ENCODE measurements at places on chromosomes 13 and 19. TPM values are rescaled to one million over a fixed set of nuclear protein-coding genes. Genes with fewer than 3 reads are reported as not detected.

GRCh38 chr19:41796901-41797300 is 514 bp downstream of the CEACAM3 start:
- H3K36me3 ChIP-seq, result no peaks in the 10 kb centered on the region
- no peak for DNase-seq
- H3K27me3 ChIP-seq, result no peaks in the 10 kb centered on the region
- H3K4me1 ChIP-seq, result no peaks in the 10 kb centered on the region
- H3K27ac ChIP-seq, result no peak overlapping the region
- H3K4me3 ChIP-seq, result no peak overlapping the region

DNA sequence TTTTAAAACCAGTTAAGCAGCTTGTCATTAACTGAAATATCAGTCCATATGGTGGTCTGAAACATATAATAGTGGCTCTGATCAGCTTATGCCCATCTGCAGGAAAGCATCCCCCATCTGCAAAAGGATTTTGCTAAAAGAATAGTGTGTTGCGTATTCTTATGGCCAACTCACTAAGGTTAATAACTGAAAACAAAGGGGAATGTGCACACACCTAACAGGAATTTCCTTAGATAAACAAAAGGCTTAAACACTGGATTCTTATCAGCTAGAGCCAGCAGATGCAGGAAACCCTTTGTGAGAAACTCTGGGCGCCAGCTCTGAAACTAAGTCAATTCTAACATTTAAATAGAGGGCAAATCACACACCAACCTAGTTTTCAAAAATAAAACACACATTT is 22.1 kb downstream of the VPS36 start:
- DNase-seq, result no peak
- H3K4me1 ChIP-seq, result no peaks in the 10 kb centered on the region
- no peak overlapping the region for H3K4me3 ChIP-seq
- H3K27ac ChIP-seq, result no peak overlapping the region

DNA sequence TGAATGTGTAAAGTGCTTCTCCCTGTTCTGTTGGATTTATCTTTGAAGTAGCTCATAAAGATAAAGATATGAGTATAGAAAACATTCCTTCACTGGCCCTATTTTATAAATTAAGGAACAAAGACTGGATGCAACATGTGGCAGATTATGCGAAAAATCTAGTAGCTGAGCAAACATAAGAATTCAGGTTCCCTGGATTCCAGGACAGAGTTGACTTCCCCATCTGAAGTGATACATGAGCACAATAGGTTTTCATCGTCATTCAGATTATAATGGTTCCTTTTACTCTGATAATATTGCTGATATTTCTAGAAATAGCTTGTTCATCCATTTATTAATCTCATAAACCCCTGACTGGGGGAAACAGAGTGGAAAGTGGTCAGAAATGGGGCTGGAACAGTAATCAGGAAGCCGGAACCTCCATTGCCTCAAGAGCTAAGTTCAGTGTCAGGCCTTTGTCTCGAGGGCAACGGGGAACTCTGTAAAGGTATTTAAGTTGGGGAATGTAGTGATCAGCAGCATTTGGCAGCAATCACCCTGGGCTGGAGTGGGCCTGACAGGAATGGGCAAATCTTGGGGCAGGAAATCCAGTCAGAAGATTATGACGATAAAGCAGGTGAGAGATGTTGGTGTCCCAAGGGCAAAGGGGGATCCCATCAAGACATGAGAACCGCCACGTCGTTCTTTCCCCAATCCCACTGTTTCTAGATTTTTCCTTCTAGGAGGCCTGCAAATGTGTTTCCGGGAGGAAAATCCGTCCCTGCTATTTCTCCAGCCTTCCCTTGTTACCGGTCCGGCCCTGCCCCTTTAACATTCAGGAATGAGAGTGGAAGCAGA is 232.5 kb upstream of the SERP2 start:
- peak overlapping the region; percentile 54 for H3K4me3 ChIP-seq
- H3K36me3 ChIP-seq, result no peaks in the 10 kb centered on the region
- no peak for DNase-seq
- peaks cover 9% of the 10 kb centered on the region for H3K4me1 ChIP-seq
- peak overlapping the region; percentile 96 for H3K27ac ChIP-seq

GRCh38 chr19:34096020-34096915 is 76.0 kb upstream of the LSM14A start:
- no peak overlapping the region for H3K4me3 ChIP-seq
- no peaks in the 10 kb centered on the region for H3K27me3 ChIP-seq
- no peak for DNase-seq
- no peak overlapping the region for H3K27ac ChIP-seq

DNA sequence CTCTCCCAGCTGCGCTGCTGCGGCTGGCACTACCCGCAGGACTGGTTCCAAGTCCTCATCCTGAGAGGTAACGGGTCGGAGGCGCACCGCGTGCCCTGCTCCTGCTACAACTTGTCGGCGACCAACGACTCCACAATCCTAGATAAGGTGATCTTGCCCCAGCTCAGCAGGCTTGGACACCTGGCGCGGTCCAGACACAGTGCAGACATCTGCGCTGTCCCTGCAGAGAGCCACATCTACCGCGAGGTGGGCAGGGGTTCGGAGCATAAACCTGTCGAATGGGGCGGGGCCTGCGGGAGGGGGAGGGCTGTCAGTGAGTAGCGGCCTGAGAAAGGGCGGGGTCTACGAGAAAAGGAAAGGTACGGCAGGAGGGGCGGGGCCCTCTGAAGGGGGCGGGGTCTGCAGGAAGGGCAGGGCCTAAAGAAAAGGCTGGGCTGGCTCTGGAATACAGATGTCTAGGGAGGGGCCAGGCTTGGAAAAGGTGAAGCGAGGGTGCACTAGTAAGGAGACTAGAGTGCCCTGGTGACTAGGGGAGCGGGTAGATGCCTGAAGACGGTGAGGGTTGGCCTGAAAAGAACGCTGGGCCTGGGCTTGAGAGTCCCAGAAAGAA is 3.6 kb downstream of the CD37 start:
- peaks cover 13% of the 10 kb centered on the region for H3K4me1 ChIP-seq
- peak overlapping the region; percentile 69 for H3K27ac ChIP-seq
- no peaks in the 10 kb centered on the region for H3K36me3 ChIP-seq
- peak overlapping the region; percentile 53 for H3K4me3 ChIP-seq
- DNase-seq, result no peak

DNA sequence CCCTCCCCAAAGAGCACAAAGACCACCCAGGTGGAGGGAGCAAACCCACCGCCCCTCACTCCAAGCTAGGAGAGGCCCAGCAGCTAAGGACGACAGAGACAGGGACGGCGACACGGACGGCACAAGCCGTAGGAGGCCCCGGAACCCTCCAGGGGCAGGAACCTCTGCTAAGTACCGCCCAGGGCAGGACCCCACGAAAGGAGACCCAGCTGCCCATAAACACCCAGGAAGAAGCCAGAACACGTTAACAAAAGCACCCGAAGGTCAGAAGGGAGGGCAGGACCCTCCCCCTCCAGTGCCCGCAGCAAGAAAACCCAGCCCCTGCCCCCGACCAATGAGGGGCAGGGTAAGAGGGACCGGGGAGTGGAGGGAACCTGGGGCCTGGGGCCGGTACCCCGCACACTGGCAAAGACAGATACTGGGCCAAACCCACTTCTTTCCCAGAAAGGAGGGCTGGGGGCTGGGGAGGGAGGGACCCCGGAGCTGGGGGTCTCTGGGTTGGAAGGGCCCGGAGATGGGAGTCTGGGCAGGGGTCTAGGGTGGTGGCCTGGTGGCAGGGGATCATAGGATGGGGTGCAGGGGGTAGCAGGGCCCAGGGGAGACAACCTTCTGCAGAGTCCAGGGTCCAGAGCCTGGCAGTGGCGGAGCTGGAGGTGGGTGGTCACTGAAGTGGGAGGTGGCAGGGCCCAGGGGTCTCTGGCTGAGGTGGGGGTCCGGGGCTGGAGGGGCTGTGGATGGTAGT is 2.4 kb downstream of the BTBD2 start:
- peaks cover 12% of the 10 kb centered on the region for H3K4me1 ChIP-seq
- no peak overlapping the region for H3K4me3 ChIP-seq
- H3K27ac ChIP-seq, result no peak overlapping the region
- H3K36me3 ChIP-seq, result no peaks in the 10 kb centered on the region

DNA sequence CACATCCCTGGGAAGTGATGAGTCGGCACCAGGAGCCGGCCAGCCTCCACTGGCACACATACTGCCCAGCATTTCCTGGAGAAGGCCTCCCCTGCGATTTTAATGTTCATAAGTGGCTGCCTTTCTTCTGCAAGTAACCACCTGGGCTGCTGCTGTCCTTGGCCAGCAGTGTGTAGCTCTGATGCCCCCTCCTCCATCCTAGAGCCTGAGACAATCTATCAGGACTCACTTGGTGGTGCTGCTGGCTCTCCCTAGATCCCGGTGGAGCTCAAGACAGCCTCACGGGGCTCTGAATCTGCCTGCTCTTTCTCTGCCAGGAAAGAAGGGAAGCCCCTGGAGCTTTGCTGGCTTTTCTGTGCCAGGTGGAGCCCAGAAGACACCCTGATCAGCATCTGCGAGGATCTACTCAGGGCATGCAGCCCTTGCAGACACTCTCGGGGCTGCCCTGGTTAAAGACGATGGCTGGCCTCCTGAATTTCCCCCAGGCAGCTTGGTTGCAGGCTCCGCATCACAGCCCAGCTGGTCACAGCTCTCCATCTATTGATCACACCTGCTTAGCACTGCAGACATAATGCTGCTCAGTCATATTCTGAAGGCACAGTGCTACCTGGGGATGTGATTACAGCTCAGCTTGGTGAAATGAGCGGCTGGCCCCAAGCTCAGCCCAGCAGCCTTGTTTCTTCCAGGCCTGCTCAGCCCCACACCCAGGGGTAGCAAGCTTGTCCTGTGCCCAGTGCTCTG is 122.3 kb downstream of the ZDHHC20 start:
- no peak overlapping the region for H3K4me3 ChIP-seq
- DNase-seq, result no peak
- no peak overlapping the region for H3K27ac ChIP-seq

DNA sequence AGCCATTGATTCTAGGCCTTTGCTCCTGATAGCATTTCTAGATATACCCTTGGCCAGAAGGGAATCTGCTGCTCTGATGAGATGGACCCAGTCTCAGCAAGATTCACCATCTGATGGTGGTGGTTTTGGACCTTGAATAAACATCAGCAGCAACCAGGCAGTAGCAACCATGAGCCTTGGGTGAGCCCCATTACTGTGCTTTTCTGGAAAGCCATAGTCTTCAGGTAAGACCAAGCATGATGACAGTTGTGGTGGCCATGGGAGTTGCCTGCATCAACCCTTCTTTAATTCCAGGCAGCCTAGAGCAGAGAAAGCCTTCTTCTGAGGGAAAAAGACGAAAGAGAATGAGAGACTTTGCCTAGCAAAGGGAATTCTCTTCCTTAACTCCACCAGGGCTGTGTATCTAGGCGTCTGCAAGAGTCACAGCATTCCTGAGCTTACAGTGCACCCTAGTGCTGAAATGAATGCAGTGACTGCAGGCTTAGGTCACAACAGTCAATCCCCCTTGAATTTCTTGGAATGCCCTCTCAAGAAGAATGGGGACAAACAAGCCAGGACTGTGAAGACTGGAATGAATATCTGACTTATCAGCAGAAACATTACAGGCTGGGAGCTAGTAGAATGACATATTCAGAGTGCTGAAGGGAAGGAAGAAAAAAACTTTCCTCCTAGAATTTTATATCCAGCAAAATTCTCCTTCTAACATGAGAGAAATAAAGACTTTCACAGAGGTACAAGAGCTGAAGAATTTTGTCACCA is 942.4 kb upstream of the PCDH20 start:
- H3K27ac ChIP-seq, result no peak overlapping the region
- H3K4me1 ChIP-seq, result no peaks in the 10 kb centered on the region
- H3K36me3 ChIP-seq, result no peaks in the 10 kb centered on the region
- DNase-seq, result no peak

Gene SERPINE3
- not detected for total RNA-seq

Gene CFD
- 309 TPM for total RNA-seq

All from gastrocnemius medialis (tissue), 4 donors.